ENCODE measurements at places on chromosomes 1 and 21. TPM values are rescaled to one million over a fixed set of nuclear protein-coding genes. Genes with fewer than 3 reads are reported as not detected.

- no peak for DNase-seq
- no peak overlapping the region for H3K27ac ChIP-seq
- no peaks in the 10 kb centered on the region for H3K36me3 ChIP-seq
- no peak overlapping the region for H3K4me3 ChIP-seq
Observed at GRCh38 chr1:195664628-195665027, 943.6 kb downstream of the KCNT2 start.

DNA sequence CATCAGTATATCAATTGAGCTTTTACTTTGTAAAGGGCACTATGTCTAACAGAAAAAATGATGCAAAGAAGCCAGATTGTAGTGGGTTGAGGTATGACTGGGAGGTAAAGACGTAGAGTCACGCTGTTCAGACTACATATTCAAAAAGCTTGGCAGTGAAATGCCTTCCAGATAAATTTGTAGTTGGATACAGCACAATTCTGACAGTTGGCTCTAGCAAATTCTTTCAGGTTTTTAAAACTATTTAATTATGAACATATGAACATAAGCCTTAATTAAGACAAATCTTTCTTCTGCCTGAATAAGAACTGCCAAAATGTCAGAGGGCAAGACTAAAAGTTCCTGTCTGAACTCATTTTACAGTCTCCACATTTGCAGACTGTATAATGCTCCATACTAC is 118.8 kb downstream of the DPYD start:
- H3K4me1 ChIP-seq, result no peaks in the 10 kb centered on the region
- no peak for DNase-seq

- no peaks in the 10 kb centered on the region for H3K36me3 ChIP-seq
- no peak overlapping the region for H3K27ac ChIP-seq
- DNase-seq, result no peak
- no peak overlapping the region for H3K4me3 ChIP-seq
- H3K4me1 ChIP-seq, result peaks cover 49% of the 10 kb centered on the region
Observed at GRCh38 chr1:26700711-26701110, 4.9 kb downstream of the ARID1A start.

- H3K27ac ChIP-seq, result no peak overlapping the region
- no peaks in the 10 kb centered on the region for H3K36me3 ChIP-seq
- no peaks in the 10 kb centered on the region for H3K27me3 ChIP-seq
- H3K4me1 ChIP-seq, result peaks cover 16% of the 10 kb centered on the region
- no peak overlapping the region for H3K4me3 ChIP-seq
Observed at GRCh38 chr1:165659581-165659895, 28.5 kb downstream of the MGST3 start.

NID1 gene
- 36.1 TPM for total RNA-seq

Data from testis (tissue), 5 donors.